ENCODE measurements at places on chromosomes 2 and 18.

DNA sequence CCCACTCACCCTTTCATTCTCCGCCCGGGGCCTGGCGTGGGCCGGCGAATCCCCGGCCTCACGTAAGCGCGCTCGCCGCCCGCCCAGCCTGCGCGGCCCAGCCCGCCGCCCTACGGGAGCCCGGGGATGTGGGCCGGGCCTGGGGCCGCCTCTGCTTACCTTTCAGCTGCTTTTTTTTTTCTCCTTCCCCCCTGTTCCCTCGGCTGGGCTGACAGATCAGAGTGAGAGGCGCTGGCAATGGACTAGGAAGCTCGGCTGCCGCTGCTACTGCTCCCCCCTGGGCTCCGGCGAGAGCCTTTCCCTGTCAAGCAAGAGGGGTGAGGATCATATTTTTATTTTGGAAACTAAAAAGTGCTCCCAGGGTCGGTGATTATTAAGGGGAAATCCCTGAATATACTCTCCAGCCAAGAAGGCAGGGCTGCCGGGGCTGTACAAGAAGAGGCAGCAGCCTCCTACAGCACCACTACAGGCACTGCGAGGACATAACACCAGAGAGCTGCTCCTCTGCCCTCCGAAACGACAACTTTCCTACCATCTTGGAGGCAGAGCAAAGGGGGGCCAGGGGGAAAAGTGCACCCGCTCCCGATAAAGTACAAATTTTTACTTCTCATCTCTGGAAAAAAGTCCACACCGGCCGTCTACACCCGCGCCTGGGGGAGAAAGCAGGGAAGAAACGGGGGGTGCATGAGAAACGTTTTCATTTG is at the start of gene INO80D:
TSS of gene INO80D (minus strand) at position 433 of the 704 bp plus-strand sequence. CDS start 23,158 bp downstream, outside the sequence.
- DNase-seq = peak; percentile 87

- DNase-seq = no peak
Observed at GRCh38 chr18:75132931-75133525, 75.9 kb downstream of the PTGR3 start.

DNA sequence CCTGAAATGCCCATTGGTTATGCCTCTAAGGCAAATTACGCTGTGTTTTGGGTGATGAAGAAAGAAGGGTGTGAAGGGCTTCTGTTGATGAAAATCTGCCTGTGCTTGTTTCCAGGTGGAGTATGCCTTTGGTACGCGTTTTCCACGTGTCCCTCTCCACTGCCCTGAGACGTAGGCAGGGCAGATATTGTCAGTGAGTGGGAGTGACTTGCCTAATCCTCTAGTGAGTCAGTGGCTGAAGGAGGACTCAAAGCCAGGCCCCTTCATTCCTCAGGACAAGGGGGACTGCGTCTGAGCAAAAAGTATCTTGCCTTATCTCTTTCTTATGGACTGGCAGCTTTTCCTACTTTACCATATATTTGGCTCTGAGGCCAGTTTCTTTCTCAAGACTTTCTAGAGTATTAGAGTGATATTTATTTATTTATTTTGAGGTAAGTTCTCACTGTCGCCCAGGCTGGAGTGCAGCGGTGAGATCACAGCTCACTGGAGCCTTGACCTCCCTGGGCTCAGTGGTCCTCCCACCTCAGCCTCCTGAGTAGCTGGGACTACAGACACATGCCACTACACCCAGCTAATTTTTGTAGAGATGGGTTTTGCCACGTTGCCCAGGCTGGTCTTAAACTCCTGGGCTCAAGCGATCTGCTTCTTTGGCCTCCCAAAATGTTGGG is 10.2 kb downstream of the RALB start:
- no peak for DNase-seq

GRCh38 chr2:211248841-211249240 is 692.4 kb downstream of the CPS1 start:
- no peak for DNase-seq

DNA sequence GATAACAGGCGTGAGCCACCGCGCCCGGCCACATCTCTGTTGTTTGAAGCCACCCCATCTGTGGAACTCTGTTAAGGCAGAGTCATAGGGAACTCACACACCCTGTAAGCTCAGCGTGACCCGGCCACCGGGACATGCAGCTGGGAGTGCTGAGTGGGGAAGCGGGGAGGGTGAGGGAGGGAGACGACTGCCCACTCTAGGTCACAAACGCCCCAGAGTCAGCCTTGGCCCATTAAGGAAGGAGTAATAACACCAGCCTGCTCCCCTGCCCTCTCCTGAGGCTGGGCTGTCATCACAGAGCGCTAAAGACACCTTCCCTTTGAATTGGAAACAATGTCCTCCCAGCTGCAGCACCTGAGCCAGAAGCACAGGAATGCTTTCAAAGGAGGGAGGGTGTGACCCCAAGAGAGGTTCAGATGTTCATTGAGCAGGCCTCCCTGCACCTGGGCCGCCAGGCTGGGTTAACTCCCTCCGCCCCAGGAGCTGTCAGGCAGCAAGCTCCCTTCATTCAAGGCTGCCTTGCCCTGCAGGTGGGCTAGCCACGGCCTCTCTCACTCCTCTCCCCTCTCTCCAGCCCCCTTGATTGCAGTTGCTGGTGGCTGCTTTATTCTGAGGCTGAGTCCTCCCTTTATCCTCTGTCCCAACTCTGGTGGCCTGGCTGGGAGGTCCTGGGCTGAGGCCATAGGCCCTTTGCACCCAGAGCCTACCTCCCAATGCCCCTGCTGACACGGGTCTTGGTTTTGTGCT is 77.2 kb upstream of the HPCAL1 start:
- DNase-seq = no peak

DNA sequence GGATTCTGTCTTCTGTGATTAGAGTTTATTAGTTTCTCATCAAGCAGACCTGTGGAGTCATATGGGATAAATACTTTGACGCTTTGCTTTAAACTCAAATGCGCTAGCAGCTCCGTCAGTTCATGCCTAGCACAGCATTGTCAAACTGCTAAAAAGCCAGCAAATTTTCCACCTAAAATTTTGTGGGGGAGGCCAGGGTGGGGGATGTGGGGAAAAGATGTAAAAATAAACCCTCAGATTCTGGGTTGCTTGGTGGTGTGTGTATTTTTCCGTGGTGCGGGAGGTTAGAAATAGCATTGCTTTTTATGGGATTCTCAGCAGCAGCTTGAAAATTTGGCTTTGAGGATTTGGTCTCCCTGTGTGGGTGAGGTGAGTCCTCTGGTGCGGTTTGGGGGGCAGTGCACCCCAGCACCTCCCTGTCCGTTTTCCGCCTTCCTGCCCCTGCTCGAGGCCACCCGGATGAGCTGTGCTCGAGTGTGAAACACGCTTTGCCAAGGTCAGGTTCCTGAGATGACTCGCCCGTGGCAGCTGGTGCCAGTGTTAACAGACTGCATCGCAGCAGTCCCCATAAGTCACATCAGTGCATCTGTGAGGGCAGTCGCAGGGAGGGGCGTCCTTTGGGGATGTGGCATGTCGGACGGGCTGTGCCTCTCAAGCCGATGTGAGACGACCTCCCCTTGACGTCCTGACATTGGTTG is 65.9 kb downstream of the LDLRAD4 start:
- no peak for DNase-seq

- DNase-seq = no peak
Observed at GRCh38 chr2:220660277-220661145, 911.6 kb downstream of the EPHA4 start.

DNA sequence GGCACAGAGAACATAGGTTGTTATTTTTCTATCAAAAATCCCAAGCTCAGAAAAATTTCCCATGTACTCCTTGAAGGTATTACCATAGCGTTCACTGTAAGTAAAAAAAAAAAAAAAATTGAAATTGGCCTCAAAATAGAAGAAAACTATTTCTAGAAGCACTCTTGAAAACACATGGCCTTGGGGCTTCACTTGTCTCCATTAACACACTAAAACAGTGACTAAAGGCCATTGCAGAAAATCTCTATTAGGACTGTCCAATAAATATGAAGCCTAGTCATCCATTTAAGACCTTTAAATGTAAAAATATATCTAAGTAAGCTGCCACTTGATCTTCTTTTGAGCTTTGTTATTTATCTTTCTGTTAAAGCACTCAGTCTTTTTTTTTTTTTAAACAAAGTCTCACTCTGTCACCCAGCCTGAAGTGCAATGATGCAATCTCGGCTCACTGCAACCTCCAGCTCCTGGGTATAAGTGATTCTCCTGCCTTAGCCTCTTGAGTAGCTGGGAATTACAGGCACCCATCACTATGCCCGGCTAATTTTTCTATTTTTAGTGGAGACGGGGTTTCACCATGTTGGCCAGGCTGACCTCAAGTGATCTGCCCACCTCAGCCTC is 35.8 kb downstream of the CCDC68 start:
- no peak for DNase-seq

GRCh38 chr2:47265751-47266231 is 110.7 kb upstream of the STPG4 start:
- DNase-seq = peak; percentile 28

DNA sequence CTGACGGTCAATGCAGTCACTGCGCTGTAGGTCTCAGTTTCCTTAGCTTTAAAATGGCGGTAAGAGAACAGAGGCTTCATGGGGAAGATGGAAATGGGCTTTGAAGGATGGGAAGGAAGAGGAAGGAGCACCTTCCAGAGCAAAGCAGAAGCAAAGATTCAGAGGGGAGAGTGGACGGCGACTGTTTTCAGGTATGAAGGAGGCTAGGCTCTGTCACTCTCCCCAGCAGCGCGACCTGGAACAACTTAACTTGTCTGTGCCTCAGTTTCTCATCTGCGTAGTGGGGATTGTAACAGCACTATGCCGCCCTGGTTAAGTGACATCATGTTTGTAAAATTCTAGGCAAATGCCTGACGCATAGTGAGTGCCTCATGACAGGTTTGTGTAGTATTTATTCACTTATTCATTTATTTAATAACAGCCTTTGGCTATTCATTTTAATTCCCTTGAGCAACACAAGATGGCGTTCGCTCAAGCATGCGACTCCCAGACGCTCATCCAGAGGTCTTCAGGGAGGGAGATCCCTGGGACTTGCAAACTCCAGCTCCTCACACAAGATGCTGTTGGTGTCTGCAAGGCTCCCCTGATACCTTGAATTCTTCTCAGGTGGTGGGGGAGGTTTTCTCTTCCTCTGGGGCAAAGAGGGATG is 336.3 kb downstream of the DYSF start:
- DNase-seq = peak; percentile 58

GRCh38 chr18:9810299-9810698 is 75.5 kb upstream of the TXNDC2 start:
- DNase-seq = no peak

- DNase-seq = no peak
Observed at GRCh38 chr2:172965433-172966212, 110.0 kb upstream of the MAP3K20 start.

- no peak for DNase-seq
Observed at GRCh38 chr2:30181176-30181575, 34.4 kb downstream of the YPEL5 start.

Data from fibroblast of skin of abdomen (primary cell).